GM04504 (cell line): ENCODE measurements at places on chromosomes 11 and 22.

DNA sequence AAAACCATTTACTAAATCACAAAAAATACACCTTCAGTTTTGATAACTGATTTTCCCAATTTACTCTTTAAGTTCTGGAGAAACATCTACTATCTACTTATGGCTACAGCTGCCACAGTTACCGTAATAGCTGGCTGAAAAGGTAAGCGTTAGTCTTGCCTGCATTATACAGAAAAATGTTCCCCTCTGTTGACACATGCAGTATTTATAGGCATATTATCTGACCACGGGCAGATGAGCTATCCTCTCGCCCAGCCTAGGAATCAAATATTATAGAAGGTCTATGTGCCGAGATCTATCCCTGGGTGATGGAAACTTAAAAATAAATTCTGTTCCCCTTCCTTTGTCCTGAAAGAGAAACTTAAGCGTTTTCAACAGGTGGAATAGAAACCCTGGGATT, 283.8 kb downstream of the CADM1 start:
- DNase-seq: no peak

DNA sequence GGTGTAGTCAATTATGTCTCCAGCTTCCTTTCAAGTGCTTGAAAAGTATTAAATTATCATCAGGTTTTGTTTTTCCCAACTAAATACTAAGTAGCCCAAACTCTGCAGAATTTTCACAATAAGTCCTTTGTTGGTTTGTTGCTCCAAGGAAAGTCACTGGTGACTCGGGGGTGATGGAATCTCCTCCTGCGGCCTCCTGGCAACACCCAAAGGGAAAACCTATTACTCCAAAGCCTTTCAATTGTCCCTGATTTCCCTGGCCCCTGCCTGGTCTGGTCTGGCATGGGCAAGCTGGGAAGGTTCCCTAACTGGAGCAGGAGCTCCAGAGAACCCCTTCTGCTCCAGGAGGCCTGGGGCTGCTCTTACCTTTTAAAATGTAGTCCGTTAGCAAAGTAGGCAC, 47.9 kb downstream of the FEZ1 start:
- no peak for DNase-seq

GRCh38 chr11:10017050-10017449, 277.0 kb downstream of the SBF2 start:
- DNase-seq: no peak

- peak; percentile 44 for DNase-seq
Measured at GRCh38 chr11:83819931-83820549, 533.9 kb upstream of the CCDC90B start.

DNA sequence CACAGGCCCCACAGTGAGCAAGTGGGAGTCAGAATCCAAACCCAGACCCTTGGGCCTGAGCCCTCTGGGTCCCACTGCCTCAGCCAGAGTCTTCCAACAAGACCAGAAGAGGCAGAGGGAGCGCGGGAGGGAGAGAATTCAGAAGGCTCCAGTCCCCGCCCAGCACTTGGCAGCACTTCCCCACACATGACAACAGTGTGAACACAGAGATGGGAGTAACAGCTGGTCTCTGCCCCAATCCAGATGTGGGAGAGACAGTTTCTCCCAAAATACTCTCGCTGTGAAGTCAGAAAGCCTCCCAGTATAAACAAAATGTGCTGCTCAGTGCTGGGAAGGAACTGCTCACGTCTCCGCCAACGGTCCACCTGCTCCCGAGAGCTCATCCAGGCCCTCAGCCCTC, 219.9 kb downstream of the MN1 start:
- peak; percentile 16 for DNase-seq

DNA sequence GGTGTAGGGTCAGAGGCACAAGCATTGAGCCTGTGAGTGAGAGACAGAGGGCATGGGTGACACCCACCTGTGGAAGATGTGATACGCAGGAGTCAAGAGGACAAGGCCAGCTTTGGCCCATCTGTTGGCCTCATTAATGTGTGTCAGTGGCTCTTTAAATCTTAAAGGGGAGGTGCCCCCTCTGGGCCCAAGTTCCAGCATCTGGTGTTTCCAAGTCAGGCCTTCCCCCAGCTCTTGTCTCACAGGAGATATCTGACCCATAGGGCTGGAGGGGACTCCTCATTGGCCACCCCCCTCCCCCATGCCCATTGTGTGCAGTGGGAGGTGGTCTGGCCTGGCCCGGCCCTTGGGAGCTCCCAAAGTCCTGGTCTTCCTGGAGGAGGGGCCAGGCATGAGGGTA, 8.9 kb downstream of the KCNK7 start:
- no peak for DNase-seq

DNA sequence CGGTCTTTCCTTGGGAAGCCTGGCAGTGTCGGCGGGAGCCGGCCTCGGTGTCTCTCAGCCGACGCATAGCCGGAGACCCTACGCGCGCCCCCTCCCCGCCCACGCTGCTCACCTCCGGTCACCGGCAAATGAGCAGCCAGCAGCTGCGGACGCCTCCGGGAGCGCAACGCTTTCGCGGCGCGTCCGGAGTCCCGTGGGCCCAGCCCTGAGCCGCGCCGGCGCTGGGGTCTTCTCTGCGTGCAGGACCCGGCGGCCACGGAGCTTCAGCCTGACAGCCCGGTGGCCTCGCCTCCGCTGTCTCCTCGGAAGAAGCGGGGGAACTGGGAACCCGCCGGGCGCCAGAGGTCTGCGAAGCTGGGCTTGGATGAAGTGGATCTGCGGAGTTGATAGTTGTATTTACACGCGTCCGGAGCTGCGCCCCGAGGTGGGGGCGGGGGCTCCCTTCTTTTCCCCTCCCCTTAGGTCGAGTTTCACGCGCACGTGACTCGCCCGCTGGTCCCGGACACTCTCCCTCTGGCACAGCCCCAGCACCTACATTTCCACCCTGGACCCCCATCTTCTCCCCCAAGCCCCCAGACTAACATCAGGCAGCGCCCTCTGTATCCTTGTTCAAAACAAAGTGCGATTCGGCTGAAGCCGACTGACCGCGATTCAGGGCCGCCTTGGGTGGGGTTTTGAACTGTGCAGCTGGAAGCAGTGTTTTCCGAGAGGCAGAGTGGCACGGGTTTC, at the start of gene SLC43A1:
Gene SLC43A1, minus strand, starts transcription at position 371 of the 729 bp plus-strand sequence. CDS start 1,591 bp downstream, outside the sequence.
- DNase-seq: no peak

DNA sequence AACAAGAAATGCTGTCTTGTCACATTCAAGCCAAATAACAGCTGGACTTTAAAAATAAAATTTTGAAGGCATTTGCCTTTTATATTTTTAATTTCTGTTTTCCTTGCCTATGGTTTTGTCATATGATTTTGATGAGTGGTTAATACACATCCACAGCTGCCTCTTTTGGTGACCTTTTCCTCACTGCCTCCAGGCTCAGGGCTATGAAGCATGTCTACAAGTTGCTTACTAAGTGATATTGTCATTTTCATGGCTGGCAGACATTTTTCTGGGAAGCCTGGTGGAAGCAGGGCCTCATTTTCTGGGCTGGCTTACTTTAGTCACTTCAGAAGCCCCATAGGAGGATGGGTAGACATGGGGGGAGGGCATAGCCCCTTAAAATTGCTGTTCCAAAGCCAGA, 344.9 kb downstream of the SOX6 start:
- DNase-seq: no peak

GRCh38 chr22:37412495-37413250, 14.6 kb downstream of the ELFN2 start:
- DNase-seq: no peak

- DNase-seq: no peak
Measured at GRCh38 chr11:32107647-32108046, 16.8 kb downstream of the RCN1 start.

DNA sequence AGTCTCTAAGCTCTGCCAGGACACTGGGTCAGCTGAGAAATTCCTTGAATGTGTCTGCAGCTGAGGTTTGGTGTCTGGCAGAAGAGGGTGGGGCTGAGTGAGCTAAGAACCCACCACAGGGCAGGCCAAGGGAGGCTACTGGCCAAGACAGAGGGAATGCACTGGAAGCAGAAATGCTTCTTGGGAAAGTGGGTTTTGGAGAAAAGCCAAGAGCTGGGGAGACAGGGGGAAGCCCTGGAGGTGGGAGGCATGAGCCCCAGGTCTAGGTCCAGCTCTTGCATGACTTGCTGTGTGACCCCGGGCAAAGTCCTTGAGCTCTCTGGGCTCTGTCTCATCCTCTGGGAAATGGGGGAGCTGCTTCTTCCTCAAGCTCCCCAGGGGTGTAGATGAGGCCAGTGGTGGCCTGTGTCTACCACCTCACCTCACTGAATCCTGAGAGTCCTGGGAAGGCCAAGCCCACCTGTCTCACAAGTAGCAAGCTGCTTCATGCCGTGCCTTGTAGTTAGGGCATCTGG, 2.3 kb downstream of the MMP11 start:
- no peak for DNase-seq

DNA sequence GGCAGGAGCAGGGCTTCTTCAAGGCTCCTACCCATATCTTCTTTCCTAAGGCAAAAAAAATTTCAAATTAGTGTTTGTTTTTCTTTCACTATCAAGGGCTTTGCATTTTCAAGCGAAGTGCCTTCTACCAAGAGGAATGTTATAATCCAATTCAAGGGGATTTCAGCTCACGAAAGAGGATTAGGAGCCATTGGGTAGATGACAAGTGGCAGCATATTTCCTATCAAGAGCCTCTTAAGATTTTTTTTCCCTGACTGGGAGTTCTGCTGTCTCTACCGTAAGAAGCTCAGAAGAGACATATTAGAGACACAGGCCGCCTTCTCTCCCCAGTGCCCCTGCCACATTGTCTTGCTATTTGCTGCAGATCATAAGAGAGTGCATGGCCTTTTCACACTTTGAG, 55.9 kb upstream of the BMAL1 start:
- DNase-seq: no peak

GRCh38 chr11:83782329-83782728, 496.2 kb upstream of the CCDC90B start:
- no peak for DNase-seq

GRCh38 chr11:28528217-28528616, 420.0 kb downstream of the METTL15 start:
- DNase-seq: no peak

GRCh38 chr11:70756341-70756740, 358.0 kb downstream of the CTTN start:
- no peak for DNase-seq

DNA sequence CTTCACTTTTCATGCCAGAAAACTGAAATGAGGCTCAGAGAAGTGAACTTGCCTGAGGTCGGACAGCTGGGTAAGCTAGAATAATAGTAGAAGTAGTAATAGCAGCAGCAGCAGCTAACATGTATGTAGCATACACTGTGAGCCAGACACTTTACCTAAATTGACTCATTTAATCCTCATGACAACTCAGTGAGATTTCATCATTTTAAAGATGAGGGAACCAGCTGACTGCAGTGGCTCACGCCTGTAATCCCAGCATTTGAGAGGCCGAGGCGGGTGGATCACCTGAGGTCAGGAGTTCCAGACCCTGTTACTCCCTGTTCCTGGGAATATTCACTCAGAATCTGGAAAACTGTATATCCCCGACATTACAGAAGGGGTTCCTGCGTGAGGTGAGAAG, 154.5 kb downstream of the DBX1 start:
- no peak for DNase-seq

DNA sequence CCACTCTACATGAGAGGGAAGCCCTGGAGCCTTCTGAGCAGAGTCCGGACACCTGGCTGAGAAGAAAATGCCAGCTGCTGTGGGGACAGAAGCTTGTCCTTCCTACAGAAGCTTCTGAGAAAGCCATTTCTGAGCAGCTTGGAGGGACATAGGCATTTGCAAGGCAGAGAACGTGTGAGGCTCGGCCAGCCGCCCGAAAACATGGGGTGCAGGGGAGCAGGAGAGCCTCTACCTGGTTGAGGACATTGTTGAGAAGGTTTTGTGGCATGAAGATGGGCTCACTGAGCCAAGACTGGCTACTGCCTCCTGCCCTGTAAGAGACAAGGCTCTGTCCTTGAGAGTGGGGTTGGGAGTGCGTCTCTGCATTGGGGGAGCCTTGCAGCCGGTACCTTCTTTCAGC, 25.3 kb downstream of the SAMM50 start:
- DNase-seq: no peak

DNA sequence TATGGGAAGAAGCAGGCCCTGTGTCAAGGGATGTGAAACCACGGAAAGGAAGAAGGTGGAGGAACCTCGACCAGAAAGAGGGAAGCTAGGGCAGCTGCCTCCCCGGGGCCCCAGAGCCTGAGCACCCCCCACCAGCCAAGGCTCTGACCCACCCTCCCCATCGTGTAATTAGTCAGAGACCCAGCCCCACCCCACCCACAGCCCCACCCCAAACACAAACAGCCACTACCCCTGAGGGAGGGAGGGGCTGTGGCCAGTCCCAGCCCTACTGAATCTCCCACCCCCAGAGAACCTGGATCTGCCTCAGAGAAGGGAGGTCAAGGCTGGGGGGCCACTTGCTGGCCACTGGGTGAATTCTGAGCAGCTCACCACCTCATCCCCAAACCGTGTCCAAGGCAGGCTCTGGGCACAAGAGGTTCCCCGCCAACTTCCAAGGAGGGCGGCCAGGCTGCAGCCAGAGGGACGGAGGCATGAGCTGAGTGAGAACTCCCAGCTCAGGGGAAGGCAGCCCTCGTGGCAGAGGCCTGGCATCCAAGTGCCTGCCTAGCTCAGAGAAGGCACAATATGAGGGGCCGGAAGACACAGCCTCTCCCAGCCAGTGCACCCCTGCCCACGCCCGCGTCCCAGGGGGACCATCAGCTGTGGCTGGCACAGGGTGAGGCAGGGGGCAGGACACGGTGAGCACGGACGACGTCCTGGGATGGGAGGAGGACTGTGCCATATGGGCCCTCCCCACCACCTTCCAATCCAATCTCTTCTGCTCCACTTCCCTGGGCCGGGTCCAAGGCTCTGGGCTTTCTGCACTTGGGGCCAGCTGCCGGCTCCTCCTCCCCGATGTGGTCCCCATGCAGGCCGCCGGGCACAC, 2.7 kb downstream of the PLXNB2 start:
- no peak for DNase-seq

DNA sequence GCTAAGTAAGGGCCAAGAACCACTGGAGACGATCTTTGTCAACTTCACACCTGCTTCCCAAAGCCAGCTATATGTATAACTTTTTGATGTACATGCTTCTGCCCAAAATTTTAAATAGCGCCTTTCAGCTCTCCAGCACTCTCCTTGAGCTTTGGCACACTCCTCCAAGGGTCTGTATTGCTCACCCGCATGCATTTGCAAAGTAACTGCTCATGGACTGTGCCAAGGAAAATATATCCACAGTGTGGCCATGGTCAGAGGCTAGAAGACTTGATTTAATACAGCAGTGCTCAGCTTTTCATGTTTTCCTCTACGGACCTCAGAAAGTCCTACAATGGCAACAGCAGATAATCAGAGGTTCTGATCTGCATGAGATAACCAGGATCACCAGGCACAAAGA, 550.1 kb downstream of the SOX6 start:
- DNase-seq: no peak

DNA sequence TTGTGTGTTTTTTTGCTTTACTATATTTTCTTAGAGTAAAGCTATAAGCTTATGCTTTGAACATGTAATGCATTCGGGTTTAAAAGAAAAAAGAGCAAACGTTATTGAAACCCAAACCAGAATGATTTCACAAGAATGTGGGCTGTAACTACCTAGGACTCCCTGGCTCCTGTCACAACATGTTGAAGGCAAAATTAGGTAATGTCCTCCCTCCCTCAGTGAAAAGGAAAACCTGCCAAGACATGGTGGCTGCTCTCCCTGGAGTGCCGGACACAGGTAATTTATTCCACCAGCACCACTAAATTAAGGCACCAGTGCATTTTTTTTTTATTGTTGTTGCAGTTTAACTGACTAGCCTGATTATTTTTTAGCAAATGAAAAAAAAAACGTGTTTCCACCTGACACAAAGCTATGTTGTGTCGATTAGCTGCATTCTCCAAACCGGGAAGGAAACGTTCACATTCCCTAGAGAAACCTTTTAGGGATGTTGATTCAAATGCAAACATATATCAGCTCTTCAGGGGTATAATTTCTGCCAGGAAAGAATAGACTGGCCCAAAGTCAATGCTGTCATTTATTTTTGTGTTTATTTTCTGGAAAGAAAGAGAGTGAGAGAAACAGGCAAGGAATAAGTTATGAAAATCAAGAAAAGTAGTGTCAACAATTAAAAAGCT, 134.6 kb downstream of the CCDC34 start:
- no peak for DNase-seq
